Left ventricle myocardium superior (tissue), 1 donor: ENCODE measurements at places on chromosomes 2 and 18. TPM values are rescaled to one million over a fixed set of nuclear protein-coding genes. Genes with fewer than 3 reads are reported as not detected.

DNA sequence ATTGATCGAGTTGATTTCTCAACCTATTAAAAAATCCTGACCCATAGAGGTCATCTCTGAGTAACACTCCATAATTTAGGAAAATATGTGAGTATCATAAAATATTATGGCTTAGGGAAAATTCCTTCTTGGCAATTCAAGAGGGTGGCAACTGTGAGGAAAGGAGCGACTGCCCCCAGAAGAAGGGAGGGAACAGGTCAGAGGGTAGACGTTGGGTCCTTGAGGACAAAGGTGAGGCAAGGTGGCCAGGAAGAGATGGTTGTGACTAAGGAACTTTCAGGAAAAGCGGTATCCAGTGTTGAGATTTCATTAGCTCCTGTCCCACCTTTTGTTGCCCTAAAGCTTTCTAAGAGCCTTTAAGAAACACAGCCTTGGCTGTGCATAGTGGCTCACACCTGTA lies 10.5 kb upstream of the AGAP1 start:
- no peak for DNase-seq

DNA sequence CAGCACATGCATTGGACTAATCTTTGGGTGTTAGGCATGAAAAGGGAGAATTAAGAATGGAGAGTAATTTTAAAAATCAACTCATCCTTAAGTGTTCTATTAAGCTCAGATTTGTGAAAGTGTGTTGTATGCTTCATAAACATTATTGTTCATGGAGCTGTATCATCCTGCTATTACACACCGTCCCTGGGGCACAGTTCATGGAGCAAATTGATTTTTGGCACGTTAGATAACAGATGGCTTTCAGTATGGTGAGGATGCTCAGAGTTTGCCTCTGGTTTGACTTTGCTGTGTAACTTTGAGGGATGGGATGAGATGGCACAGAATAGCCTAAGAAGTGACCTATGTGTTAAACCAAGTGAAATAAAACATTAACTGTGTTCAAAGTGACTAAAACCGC lies 97.1 kb downstream of the MGAT5 start:
- DNase-seq, result no peak

The CROCC2 gene
- not detected for total RNA-seq

The ASB3 gene
- 11.7 TPM for total RNA-seq

DNA sequence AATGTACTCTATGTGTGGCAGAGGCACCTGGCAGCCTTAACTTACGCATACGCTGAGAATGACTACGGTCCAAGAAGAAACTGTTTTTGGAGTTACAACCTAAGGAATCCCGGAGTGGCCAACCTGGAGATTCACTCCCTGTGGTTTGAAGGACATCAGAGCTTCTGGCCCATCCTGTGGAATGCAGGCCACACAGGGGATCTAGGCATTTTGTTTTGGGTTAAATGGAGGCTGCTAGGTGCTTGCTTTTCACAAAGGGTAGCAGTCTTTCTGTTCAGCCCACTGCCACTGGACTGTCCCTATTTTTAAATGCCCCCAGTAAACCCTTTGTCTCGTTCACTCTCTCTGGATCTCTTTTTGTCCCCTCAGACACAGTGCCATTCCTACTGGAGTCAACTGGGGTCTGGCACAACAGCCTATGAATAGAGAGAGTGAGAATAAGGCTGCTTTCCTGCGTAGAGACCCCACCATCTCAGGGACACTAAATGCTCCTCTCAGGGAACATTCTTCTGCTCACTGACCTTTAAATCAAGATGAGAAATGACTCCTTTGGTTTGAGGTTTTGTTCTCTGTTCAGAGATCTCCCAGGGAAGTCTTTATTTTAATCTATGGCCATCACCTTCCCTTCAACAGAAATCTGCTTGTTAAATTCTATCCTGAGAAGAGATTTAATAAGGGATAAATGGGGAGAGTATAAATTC lies 124.9 kb downstream of the B3GNT2 start:
- DNase-seq, result no peak

GRCh38 chr2:207395535-207396251 lies 134.1 kb upstream of the CREB1 start:
- DNase-seq, result no peak

GRCh38 chr2:16055848-16056580 lies 115.7 kb downstream of the MYCN start:
- DNase-seq, result no peak

The HSPE1 gene
- total RNA-seq, result 118 TPM

DNA sequence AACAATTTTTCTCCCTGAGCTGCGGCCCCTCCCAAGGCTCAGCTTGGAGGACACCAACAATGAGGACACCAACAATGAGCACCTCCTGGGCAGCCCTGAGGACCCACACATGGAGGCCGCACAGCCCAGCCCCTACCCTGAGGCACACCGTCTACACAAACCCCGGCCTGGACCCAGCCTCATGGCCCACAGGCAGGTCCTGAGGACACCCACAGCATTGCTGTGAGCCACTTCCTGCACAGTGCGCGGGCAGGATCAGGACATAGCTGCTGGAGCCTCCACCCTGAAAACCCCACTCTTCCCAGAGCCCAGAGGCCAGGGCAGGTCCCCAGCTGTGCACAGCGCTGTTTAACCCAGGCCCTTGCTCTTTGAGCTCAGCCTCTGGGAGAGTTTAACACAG lies 194.3 kb downstream of the RTP5 start:
- DNase-seq, result no peak

DNA sequence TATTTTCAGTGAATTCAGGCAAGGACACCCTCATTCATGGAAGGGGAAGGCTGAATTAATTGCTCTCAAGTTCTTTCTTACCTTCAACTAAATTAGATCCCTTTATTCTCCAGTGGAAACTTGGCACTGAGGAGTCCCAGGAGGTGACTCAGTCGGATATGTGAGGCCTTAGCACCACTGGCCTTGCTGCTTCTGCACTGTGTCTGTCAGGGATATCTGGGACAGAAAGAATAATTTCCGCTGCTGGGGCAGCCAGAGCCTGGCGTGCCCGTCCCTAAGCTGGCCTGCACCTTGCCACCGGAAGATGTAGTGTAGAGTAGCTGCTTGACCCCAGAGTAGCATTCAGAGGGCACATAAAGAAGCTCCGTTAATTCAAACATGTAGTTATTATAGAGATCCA lies 53.4 kb downstream of the LIMS1 start:
- DNase-seq, result peak; percentile 50

- peak; percentile 68 for DNase-seq
Observed at GRCh38 chr2:118013221-118013723, 598 bp downstream of the CCDC93 start.

The HRH4 gene
- total RNA-seq, result 0.17 TPM

DNA sequence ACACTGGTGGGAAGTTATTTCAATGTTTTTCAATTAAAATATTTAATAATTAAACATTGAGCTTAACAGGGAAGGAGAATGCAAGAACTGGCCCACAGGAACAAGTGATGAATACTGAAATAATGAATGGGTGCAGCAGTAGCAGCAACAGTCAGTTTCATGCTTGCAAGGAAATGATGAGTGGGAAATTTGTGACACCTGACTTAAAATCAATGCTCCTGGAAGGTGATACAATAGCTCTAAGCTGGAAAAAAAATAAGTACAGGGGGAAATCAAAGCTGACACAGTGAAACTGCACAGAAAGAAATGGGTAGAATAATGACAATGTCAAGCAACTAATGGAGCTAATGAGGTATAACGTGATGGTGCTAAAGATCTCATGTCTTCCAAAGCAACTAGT lies 184.5 kb downstream of the IKZF2 start:
- no peak for DNase-seq

- DNase-seq, result no peak
Observed at GRCh38 chr18:5214583-5215351, 17.7 kb upstream of the AKAIN1 start.

DNA sequence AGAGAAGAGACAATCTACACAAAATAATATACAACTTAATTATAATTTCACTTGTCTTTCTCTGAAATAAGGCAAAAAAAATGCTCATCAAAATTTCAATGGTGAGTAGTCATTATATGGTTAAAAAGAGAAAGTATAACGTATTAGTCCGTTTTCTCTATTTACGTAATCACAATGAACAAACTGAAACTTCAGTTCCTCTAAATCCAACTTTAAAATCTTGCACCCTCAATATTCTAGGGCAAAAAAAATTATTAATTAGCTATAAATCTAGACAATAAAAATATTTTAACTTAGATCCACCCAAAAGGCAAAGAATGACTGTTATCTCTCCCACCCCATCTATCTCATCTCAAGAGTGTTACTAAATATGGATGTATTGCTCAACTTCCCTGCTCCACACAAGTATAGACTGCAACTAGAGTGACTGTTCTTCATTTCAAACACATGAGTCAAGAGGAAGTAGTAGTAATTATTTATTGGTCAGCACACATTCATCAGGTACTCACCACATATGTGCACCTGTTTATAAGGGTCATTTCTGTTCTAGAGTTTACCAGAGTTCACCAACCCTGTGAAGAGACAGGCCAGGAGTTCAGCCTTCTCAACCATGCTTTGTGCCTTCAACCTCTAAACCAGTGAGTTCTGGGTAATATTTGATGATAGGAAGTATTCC lies 36.4 kb downstream of the STK39 start:
- no peak for DNase-seq

DNA sequence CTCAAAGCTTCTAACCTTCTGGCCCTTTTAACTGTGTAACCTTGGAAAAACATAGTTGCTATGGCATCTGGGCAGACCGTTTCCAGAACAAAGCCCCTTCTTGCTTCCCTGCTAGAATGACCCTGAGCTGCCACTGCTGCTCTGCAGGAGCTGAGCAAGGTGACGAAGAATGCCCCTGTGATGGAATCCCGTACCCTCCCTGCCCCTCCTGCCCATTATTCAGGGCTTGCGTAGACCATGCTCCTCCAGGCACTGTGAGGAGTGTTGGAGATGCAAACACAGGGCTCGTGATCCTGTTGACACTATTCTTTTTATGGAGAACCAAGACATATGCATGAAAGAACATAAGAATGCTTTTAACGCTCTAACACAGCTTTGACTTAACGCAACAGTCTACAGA lies 191.1 kb downstream of the CDH2 start:
- no peak for DNase-seq

The KCNG3 gene
- total RNA-seq, result not detected

- no peak for DNase-seq
Observed at GRCh38 chr2:143674051-143674450, 544.8 kb downstream of the ARHGAP15 start.

DNA sequence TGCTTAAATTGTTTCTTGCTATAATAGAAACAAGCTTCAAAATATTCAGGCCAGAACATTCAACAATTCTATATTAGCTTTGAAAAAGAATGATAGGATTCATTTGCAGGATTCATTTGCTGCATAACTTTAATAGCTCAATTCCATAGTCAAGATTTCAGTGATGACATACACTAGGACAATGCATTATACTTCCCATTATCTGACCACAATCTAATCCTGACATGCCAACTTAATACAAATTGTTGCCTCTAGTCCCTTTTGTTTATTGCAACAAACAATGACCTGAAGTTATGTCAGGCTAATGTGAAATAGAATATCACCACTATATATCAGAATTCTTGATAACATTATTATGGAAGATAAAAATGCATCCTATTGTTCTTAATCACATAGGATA lies 169.4 kb downstream of the DNAH7 start:
- DNase-seq, result no peak

The MEP1B gene
- not detected for total RNA-seq

GRCh38 chr18:51516478-51517038 lies 319.1 kb upstream of the MEX3C start:
- no peak for DNase-seq

DNA sequence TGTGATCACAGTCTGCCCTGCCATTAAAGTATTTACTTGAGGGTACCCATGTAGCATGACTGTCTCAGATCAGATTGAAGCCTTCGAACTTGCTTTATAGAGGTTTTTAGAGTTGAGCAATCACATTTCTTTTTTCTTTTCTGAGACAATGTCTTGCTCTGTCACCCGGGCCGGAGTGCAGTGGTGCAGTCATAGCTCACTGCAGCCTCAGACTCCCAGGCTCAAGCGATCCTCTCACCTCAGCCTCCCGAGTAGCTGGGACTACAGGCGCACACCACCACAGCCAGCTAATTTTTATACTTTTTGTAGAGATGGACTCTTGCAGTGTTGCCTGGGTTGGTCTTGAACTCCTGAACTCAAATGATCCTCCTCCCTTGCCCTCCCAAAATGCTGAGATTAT lies 153.4 kb downstream of the AGAP1 start:
- no peak for DNase-seq

- no peak for DNase-seq
Observed at GRCh38 chr2:185274718-185275484, 463.7 kb upstream of the FSIP2 start.

- no peak for DNase-seq
Observed at GRCh38 chr2:181066333-181066732, 85.9 kb downstream of the UBE2E3 start.

The SAG gene
- not detected for total RNA-seq

DNA sequence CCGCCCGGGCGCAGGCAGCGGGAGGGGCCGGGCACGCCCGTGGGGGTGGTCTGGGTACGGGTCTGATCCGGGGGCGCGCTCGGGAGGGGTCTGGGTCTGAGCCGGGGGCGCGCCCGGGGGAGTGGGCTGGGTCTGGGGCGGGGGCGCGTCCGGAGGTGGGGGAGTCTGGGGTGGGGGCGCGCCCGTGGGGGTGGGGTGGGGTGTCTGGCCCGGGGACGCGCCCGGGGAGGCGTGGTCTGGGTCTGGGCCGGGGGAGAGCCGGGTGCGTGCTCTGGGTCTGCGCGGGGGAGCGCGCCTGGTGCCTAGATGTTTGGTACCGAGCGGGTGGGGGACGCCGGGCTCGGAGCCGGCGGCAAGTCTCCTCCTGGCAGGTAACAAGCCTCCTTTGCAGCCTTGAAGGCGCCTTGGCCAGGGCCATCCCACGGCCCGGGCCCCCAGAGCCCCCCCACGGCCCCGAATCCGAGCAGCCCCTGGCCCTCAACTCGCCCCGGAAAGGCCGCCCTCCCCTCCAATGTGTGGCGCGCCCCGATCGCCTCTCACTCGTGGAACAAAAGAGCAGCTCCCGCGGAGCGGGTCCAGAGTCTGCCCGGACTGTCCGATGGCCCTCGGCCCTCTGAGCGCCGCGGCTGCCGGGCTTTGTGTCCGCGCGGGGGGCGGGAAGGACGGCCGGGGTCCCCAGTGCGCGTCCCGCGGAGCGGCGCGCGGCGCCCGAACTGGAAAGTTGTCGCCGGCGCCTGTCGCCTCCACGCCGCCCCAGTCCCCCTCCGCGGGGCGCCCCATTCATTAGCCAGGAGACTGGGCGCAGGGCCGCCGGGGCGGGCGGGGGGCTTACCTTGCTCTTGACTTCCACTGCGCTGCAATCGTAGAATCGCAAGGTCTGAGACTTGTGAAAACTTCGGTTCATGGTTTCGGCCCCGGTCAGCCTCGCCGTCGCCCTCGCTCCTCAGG lies 595 bp downstream of the PARD6G start:
- DNase-seq, result peak; percentile 58

DNA sequence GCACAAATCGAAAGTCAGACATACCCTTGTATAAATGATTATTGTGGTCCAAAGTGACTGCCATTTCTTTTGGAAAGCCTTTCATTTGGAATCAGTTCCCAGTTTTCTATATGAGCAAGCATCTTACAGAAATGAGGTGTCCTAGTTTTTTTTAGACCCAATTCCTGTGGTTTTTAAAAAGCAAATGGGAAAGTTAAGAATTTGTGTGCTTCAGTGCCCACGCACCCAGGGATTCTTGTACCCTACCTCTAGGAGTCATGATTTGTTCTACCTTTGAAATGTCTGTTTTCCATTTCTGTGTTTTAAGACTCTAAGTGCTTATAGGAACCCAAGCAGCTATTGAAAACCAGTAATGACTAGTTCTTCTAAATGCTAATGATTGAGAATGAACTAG lies 218.1 kb downstream of the CAMKMT start:
- no peak for DNase-seq

- DNase-seq, result no peak
Observed at GRCh38 chr18:74234326-74235171, 57.2 kb downstream of the CYB5A start.

The HOXD3 gene
- total RNA-seq, result 0.27 TPM

The RESP18 gene
- total RNA-seq, result not detected

The AKAIN1 gene
- not detected for total RNA-seq
